ENCODE measurements at places on chromosomes 3 and 15.

GRCh38 chr15:96947296-96948229, 617.1 kb downstream of the NR2F2 start:
- DNase-seq, result no peak

DNA sequence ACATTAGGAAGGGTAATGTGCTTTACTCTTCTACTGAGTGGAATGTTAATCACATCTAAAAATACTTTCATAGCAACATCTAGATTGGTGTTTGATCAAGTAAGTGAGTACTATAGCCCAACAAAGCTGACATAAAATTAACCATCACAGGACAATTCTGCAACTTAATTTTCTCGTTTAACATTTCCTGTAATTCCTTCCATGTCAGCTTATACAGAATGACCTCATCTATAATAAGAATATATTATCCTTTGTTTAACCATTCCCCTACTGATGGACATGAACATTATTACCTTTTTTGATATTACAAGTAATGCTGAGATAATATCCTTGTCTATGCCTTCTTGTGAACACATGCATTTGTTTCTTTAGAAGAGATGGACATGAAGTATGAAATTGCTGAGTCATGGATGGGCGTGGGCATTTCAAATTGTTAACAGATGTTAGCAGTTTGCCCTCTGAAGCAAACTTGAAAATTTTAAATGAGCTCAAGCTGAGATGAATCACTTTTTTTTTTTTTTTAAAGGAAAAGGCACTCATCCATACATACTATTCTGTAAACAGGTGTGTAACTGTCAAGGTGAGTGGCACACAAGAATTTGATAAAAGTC, 85.1 kb downstream of the OXNAD1 start:
- DNase-seq, result no peak

DNA sequence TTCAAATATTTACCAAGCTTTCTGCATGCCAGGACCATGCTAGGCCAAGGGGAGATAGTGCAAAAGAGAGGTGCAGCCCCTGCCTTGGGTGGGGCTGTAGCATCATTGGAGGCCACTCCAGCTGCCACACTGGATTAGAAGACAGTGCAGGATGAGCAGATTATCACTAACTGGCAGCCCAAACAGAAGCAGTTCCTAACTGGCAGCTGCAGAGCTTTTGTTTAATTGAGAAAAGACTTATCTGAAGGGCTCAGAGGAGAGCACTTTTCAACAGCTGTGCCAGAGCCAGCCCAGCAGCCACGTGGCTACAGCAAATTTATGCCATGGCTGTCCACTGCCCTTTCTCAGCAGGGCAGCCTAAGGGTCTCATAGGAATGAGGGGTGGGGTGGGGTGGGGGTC, 13.5 kb upstream of the ACSBG1 start:
- DNase-seq, result no peak

DNA sequence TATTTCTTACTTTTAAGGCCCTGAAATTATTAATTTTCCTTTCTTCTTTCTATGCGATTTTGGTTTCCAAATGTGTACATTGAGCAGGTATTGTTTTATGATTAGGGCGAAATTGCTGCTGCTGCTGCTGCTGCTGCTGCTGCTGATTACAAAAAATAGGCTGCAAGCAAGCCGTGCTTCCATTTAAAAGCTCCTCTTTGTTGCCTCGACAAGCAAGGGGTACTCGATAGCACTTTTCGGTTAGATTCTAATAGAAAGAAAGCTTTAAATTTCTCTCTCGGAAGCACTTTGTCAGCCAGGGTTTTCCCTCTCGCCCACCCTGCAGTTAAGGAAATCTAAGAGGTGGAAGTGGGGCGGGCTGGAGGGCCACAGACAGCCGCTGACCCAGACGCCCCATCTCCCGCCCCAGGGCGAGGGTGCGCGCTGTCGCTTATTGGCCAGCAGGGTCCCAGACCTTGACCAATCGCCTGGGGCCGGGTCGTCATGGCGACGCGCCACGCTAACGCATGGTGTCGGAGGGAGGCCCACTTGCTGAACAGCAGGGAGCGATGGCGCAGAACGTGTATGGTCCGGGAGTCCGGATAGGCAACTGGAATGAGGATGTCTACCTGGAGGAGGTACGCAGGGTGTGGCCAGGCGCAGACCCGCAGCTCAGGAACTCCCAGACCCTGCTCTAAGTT, at the start of gene CFAP161:
Gene CFAP161, plus strand, starts transcription at position 489 of the 680 bp plus-strand sequence. Its CDS starts 60 bp downstream, at position 549.
- peak; percentile 14 for DNase-seq

GRCh38 chr15:95160316-95160715, 929.0 kb downstream of the MCTP2 start:
- DNase-seq, result no peak

DNA sequence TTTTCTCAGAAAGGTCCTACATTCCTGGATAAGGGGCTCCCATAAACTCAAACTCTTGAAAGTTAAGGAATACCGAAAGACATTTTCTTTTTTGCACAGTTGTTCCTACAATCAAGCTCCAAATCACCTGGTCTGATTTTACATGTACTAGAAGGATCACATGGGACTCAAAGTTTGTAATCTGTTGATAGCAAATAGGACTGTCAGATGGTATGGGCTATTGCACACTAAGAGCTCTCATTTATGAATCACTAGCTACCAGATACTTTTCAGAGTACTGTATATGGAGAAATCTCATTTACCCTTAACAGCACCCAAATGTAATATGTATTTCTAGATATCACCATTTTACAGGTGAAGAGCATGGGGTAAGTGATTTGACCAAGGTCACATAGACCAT, 49.5 kb upstream of the CMSS1 start:
- DNase-seq, result no peak

GRCh38 chr3:46349484-46350261, 4.2 kb upstream of the CCR2 start:
- peak; percentile 11 for DNase-seq

DNA sequence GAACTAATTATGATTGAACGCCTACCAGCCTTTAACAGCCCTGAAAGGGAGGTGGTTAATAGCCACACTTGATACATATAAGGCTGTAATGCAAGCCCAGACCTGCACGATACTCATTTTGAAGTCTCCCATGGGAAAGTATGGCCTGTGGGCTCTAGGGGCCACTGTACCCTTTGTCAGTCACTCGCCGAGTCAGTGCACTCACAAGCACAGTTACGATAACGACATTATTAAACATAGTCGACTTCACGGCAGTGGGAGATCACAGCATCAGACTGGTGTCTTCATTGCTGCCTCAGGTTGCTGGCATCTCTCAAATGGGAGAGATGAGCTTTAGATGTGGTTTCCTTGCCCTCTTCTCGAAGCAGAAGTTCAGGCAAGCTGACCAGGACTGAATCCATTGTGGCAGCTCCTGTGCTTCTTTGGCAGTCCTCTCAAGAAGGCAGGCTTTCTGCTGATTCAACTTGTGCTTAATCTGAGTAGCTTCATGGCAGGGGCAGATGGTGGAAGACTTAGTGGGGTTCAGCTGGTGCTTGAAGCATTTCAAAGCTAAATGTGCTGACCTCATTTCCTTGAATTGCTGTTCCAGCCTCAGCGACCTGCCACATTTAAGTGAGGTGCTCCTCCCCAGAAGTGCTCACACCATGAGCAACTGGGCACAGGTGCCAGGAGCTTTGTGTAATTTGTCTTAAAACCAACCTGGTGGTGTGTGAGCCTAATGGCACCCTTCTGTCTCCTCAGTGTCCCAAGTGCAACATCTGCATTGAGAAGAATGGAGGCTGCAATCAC, 15.8 kb upstream of the P4HTM start:
- DNase-seq, result no peak

DNA sequence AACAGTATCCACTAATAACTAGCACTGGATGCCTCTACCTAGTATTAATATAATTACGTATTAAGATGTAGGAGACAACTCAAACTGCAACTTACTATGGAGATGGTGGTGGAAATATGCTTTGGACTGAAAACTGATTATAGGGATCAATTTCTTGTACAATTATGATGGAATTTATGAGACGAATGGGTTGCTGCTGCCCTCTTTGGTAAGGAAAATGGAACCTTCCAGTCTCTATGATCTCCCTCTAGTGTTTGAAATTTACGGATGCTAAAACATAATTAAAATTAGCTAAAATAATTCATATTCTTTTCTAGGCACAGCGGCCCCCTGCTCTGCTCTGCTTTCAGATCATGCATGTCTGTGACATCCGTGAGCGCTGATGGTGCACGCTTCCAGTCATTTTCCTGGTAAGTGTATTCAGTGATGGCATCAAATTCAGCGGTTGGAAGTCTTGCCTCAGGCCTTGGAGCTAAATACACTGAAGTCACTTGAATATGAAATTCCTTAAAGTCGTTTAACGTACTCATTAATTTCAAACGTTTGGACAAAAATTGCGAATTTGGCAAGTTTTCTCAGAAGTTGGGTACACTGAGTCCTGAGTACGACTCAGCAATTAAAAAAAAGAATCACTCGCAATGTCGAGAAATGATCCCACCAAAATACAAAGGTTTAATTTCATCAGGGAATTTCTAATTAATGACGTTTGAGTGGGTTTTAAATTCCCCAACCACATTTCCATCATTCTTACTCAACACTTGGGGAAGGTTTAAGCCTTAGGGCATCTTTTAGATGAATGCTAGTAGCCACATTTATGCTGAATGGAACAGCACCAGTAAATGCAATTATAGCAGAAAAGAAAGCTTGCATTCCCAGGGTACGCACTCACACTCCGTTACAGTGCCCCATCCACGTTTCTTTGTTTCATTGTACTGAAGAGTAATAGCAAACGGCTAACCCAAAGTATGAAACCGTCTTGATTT, 132.6 kb downstream of the NR2F2 start:
- DNase-seq, result no peak

- no peak for DNase-seq
Measured at GRCh38 chr3:1227111-1227510, 134.3 kb downstream of the CNTN6 start.

- no peak for DNase-seq
Measured at GRCh38 chr3:151909681-151910405, 36.4 kb downstream of the SUCNR1 start.

DNA sequence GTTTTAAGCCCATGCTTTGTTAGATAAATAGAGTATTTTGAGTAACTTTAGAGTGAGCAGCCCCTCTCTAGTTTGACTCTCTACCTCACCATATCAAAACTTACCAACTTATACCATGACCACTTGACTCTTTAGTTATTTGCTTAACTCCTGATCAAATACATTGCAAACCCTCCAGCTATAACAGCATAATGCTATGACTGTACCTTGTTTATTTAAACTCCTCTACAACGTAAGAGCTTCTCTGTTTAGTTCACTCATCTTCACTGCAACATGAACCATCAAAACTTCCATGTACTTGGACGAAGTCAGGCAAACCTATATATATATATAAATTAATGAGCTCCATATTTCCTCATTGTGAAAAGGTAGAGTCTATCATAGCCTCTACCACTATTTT, 218.2 kb downstream of the DPH6 start:
- DNase-seq, result no peak

DNA sequence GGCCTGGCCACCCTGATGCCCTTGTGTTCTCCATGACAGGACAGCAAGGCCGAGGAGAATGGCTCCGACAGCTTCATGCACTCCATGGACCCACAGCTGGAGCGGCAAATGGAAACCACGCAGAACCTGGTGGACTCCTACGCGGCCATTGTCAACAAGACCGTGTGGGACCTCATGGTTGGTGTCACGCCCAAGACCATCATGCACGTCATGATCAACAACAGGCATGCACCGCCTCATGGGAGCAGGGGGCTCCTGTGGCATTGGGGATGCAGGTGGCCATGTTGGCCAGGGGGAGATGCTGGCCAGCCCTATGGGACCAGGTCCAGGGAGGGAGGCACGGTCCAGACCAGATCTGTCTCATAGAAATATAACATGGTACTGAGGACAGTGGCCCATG, 62.9 kb downstream of the GOLGA8B start:
- no peak for DNase-seq

DNA sequence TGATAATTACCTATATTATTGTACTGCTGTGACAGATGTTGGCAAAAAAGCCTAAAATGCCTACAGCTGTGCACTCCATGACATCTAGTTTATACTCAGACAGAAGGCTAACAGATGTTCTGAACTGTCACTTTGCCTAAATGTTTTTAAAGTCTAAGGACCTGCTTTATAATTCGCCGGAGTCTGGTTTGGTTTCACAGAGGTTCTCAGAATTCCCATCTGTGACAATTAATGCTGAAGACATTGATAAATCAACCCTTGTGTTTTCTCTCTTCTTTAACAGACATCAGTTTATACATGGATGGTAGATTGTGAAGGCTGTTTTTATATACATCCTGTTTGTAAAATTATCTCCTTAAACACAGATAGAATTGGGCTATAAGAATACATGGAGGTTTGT, 19.8 kb upstream of the SOX2 start:
- no peak for DNase-seq

DNA sequence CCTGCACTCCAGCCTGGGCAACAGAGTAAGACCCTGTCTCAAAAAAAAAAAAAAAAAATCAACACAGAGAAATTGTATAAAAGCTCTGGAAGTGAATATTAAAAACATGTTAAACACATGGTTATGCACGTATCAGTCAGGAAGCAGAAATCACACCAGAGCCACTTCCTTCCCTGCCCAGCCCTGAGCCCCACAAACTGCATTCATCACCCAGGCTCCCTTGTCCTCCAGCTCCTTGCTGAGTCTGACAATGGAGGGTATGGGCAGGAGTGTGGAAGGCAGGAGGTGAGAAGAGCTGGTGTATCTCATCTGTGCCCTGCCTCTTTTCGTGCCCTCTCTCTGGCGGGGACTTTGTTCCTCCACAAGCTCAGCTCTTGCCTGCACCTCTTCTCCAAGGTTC, 12.1 kb upstream of the LOXL1 start:
- DNase-seq, result no peak

DNA sequence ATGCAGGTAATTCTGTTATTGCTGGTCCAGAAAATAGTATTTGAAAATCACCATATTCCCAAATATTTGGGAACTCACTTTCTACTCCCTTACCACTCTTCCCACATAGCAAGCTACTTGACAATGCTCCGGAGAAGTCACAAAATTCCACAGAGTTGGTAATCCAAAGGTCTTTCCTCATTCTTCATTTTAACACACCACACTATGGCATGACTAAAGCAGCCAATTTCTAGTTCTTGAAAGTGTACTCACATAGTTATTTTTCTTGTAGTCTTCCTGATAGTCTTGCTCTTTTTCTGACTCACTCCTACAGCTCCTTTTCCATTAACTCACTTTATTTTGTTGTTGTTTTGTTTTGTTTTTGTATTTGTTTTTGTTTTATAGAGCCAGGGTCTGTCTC, 67.2 kb downstream of the MYO9A start:
- DNase-seq, result no peak

- no peak for DNase-seq
Measured at GRCh38 chr3:53384465-53385423, 37.4 kb upstream of the DCP1A start.

- DNase-seq, result no peak
Measured at GRCh38 chr3:11447584-11448200, 175.5 kb downstream of the ATG7 start.

GRCh38 chr3:5022187-5022965, 43.1 kb downstream of the BHLHE40 start:
- no peak for DNase-seq
